ENCODE measurements at places on chromosomes 2 and 18.

DNA sequence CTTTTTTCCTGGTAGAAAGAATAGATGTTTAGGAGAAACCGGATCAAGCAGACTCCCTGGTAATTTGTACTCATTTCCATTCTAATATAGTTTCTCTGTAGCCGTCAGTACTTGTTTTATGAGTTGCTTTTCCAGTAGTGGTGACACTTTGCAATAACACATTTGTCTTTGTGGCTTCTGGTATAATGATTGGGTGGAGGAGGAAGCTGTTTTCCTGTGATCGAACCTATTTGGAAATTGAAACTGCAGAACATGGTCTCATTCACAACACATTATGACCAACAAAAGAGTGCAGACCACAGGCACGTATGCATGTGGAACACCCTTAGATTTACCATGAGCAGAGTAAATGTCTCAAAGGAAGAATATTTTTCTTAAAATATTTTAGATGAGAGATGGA is 7.6 kb upstream of the SERPINB12 start:
- no peak for DNase-seq

GRCh38 chr18:60120231-60120750 is 220.5 kb downstream of the PMAIP1 start:
- no peak for DNase-seq

GRCh38 chr2:154694881-154695280 is 3.6 kb upstream of the KCNJ3 start:
- no peak for DNase-seq

DNA sequence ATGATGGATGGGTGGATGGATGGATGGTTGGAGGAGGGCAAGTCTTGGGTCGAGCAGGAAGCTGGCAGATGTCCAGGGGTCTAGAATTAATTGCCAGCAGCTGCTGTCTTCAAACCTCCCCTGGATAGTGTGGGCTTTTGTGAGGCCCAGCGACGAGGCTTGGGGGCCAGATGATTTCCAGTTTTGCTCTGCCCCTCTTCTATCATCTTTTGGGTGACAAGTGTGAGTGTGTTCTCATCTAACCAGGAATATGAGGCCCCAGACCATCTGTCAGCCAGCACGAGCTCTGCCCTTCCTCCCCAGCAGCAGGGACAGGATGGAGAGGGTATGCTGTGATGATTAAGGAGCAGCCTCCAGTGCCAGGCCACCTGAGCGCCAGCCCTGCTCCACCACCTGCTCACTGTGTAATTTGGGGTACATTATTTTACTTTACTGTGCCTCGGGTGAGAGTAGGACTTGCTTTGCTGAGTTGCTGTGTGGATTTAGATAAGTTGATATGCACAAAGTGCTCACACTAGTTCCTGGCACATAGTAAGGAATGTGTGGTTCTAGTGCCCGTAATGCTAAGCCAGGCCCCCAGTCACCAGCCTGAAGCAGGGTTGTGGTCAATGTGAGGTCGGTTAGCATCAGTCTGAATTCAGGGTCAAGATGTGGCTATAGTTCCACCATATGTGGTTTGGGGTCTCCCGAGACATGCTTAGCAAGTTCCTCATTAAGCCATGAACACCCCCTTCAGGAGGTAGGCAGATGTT is 251.1 kb downstream of the CYP26B1 start:
- DNase-seq, result no peak

GRCh38 chr2:54289917-54290316 is 33.9 kb upstream of the TSPYL6 start:
- no peak for DNase-seq

- DNase-seq, result no peak
Observed at GRCh38 chr2:54969940-54970338, 80.3 kb downstream of the RTN4 start.

- peak; percentile 35 for DNase-seq
Observed at GRCh38 chr2:136117391-136117841, 533 bp downstream of the CXCR4 start.

DNA sequence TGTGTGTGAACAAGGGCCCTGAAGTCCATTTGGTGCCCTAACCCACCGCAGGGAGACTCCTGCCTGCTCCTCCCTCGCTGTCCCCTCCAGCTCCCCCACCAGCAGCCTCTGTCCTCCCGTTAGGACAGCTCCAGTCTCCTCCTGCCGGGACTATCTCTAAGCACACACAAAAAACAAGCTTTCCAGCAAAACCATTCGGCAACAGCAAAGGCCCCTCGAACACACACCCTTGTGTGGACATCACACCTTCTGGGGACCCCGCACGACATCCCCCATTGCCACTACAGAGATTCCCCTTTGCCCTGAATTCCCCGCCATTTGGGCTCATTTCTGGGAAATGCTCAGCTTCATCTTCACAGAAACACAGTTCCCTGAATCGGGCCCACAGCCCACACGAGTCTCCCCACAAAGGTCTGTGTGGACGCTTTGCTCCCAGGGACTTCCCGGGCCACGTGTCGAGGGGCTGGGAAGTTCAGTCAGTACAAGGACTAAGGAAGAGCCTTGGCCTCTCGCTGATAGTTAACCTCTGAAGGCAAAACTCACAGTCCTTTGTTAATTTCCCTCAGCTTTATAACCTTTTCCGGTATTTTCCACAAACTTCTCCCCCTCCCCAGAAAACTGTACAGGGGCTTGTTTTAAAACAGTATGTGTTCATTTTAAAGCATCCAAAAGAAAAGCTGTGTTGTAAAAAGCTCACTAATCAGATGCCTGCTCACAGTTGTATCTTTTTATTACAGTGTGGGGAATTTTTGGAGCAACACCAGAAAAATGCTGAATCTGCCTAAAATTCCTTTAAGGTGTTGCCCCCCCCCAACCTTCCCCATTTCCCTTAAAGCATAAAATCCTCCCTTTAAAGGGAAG is 25.9 kb downstream of the SMAD7 start:
- no peak for DNase-seq

DNA sequence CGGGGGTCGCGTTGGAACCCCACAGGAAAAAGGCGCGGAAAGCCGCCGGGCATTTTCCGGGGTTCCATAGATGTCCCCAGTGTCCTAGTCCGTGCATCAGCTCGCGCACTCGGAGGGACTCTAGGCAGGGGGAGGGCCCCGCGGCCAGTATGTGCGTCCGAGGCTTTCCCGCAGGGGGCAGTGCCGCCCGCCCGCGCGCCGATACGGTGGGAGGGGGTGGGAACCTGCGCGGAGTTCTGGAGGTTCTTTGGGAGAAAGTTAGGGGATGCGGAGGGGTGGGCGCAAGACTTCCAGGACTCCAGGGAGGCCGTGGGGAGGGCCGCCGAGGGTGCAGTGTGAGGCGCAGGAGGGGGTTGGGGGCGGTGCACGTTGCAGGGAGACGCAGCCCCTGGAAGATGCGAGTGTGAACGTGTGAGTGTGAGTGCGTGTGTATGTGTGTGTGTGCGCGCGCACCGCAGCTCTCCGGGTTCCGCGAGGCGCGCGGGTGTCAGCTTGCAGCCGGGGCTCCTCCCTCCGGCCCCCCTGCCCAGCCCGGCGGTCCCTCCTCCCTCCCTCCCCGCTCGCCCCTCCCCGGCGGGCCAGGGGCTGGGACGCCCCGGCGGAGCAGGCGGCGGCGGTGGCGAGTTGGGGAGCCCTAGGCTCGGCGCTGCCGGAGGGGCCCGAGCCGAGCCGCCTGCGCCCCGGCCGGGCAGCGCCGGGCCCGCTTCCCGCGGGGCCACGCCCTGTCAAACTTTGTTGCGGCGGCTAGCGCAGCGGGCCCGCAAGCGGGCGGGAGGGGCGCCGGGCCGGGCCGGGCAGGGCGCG is at the start of gene TCF7L1:
TCF7L1 (plus strand) TSS at position 559 of the 804 bp plus-strand sequence. CDS start 293 bp downstream, outside the sequence.
- DNase-seq, result no peak

DNA sequence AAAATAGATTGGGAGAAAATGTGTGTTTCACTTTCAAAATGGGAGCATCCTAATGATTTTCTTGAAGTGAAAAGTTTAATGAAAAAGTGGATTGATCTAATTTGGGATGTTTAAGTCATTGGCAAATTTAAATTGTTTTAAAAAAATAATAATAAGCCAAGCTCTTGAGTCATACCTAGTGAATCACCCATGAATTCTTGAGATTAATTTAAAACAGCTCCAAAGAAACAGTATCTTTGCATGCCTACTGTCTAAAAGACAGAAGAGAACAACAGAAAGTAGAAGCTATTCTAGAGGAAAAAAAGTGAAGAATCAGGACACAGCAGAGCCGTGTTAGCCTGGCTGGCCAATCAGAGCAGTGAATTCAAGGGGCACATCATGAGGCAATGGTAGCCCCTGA is 7.7 kb downstream of the ACVR1C start:
- DNase-seq, result no peak

GRCh38 chr2:110732422-110733413 is at the start of gene ACOXL:
ACOXL (plus strand) TSS chr2:110732573; CDS start chr2:110768390, 35,817 bp downstream.
- peak; percentile 28 for DNase-seq

- DNase-seq, result no peak
Observed at GRCh38 chr2:127069536-127069935, 37.4 kb downstream of the BIN1 start.

DNA sequence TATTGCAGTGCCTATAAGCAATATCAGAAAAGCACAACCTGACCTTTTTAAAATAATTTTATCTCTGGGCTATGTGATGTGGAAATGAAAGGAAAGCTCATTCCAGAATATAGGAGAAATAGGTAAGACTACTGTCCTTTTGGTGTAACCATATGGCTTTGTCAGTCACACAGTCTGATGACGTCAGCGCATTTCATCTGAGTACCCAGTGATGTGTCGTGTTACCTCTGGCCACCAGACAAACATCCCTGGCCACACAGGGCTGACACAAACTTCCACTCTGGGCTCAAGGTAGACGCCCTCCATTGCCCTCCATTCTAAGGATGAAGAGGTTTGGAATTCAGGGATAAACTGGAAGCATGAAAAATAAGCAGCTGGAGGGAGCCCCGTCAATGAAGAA is 506.7 kb downstream of the CMPK2 start:
- no peak for DNase-seq

- no peak for DNase-seq
Observed at GRCh38 chr18:21335927-21336488, 94.0 kb downstream of the GREB1L start.

GRCh38 chr2:120236791-120237190 is 13.6 kb upstream of the TMEM185B start:
- DNase-seq, result no peak

DNA sequence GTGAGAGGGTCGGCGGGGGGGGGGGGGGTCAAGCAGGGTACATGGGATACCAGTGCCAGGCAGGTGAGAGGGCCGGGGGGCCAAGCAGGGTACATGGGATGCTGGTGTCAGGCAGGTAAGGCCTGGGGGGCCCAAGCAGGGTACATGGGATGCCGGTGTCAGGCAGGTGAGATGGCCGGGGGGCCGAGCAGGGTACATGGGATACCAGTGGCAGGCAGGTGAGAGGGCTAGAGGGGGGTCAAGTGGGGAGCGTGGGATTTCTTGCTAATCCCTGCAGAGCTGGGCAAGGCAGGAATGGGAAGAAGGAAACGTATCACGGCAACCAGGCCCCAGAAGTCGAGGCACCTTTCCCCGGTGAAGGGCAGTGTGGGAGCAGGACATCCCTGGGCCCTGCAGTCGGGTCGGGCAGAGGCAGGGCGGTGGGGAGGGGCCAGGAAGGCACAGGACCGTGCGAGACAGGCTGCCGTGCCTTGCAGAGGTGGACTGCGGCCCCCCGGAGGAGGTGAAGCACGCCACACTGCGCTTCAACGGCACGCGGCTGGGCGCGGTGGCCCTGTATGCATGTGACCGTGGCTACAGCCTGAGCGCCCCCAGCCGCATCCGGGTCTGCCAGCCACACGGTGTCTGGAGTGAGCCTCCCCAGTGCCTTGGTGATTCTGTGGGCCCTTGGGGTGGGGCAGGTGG is 49.3 kb downstream of the MTERF4 start:
- DNase-seq, result no peak

GRCh38 chr2:149690825-149691224 is 103.2 kb upstream of the MMADHC start:
- DNase-seq, result no peak

GRCh38 chr2:230941202-230942180 is 16.4 kb upstream of the GPR55 start:
- DNase-seq, result no peak

DNA sequence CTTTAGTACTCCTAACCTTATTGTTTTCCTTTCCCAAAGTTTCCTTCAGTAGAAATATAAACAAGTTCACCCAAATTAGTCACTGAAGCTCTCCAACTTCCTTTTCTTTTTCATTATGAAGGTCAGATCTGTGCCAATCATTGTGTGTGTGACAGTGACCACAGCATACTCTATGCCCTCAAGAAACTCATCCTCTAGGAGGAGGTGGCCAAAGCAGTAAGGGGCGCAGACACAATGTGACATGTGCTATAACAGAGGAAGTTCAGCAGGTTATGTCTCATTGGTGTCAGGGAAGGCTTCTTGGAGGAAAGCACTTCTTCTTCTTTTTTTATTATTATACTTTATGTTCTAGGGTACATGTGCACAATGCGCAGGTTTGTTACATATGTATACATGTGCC is 60.0 kb upstream of the PSME4 start:
- no peak for DNase-seq

GRCh38 chr2:29766191-29766590 is 155.2 kb downstream of the ALK start:
- DNase-seq, result no peak

DNA sequence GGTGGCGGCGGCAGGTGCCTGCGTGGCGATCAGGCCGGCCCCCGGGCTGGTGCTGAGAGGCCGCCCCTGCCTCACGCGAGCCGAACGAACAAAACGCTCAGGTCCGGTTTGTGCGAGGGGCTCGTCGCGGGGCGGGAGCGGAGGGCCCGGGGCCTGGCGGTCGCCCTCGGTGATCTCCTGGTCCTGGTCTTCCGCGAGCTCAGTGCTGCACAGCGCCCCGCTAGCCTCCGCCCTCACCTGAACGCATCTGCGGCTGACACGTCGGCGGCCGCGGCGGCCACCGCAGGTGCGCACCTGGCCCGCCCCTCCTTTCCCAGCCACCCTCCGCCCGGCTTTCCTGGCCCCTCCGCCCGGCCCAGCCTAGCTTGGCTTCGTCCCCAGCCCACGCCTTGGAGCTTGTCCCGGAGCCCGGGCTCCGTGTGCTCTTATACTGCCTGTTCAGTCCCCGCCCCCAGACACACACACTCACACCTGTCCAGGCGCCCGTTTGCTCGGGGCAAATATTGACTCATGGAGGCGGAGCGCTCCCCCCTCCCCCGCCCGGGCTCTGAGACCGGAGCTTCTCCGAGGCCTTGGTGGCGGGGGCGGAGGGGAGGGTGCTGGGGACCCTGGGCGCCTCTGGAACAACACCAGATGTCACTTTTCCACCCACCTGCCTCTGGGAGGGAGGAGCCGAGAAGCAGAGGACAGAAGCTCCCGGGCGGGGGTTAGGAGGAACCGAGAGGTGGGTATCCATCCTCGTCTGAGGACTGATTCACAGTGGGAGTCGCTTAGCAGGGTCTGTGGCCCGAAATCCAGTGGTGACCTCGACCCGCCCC is 8.6 kb upstream of the CRYBA2 start:
- peak; percentile 97 for DNase-seq

DNA sequence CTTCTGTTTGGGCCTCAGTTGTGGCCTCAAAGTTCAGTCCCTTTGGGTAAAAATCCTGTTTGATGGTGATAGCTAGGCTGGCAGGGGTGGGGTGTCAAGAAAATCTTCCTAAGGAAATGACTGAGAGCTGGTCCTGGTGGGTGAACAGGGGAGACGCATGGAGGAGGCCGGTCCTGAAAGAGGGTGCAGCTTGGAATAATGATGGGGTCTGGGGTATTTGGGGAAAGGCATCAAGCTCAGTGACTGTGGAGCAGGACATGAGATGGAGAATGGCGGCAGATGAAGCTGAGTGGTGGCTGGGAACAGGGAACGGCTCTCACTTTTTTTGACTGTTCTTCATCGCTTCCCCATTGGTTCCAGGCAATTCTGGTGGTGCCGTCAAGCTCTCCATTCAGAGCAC is 140.7 kb upstream of the PKDCC start:
- no peak for DNase-seq

GRCh38 chr2:198662905-198663304 is 794.8 kb downstream of the SATB2 start:
- DNase-seq, result no peak

Data from NCI-H1105 (cell line).